ENCODE measurements at places on chromosomes 5 and 9. TPM values are rescaled to one million over a fixed set of nuclear protein-coding genes. Genes with fewer than 3 reads are reported as not detected.

- no peak for DNase-seq
These were observed 34.8 kb downstream of the DYNC2I2 start for GRCh38 chr9:128621730-128622455.

- DNase-seq, result no peak
These were observed 6.3 kb upstream of the ATG10 start for GRCh38 chr5:81965524-81965923.

DNA sequence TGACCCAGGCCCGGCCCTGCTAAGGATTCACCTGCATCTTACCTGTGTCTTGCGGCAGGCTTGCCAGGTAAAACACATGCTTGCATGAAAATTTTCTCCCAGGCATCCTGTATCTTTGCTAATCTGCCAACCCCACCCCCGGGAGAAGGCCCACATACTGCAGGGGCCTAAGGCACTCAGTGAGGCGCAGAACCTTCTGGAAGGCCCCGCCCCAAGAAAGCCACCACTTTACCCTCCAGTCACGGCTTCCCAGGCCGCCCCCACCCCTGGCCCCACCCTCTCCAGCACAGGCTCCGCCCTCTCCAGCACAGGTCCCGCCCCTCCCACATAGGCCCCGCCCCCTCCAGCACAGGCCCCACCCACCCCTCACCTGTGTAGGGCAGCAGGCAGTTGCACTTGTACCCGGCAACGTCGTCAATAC lies 29.8 kb upstream of the SEC16A start:
- DNase-seq, result no peak

DNA sequence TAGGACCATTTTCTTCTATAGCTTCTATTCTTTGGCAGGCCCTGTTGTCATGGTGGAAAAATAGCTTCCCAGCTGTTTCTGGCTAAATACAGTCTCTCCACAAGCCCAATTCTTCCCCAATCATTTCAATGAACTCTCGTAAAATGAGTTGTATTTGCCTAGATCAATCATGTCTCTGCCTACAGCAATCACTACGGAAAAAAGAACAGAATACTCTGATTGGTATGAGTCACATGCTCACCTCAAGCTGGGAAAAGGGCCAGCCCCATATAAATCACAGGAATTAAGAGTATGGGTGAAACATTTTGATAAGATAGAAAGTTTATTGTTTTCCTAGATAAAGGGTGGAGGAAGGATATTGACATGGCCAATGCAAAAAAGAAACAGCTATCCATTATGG lies 711.4 kb downstream of the EFNA5 start:
- DNase-seq, result no peak

TTC1 gene
- 23.2 TPM for polyA plus RNA-seq

GRCh38 chr9:137382444-137383080 lies 40.4 kb downstream of the EXD3 start:
- DNase-seq, result no peak

DNA sequence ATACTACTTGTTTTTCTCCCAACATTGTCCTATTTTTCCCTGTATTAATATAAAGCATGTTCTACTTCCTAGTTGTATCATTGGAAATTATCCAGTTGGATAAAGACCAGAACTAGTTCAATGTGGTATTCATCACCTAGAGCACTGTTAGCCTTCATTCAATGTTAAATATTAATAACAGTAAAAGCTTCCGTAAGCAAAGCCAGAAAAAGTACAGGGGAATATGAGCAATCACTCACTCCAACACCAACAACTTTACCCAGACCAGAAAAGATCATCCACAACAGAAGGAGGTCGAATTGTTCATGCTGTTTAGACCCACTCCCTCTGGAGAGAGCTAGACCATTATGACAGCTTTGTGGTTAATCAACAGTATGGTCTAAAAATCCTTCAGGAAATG lies 728.4 kb downstream of the MAT2B start:
- DNase-seq, result no peak

SERINC5 gene
- 11.0 TPM for polyA plus RNA-seq

GRCh38 chr9:130110166-130110565 lies 56.5 kb downstream of the GPR107 start:
- no peak for DNase-seq

DNA sequence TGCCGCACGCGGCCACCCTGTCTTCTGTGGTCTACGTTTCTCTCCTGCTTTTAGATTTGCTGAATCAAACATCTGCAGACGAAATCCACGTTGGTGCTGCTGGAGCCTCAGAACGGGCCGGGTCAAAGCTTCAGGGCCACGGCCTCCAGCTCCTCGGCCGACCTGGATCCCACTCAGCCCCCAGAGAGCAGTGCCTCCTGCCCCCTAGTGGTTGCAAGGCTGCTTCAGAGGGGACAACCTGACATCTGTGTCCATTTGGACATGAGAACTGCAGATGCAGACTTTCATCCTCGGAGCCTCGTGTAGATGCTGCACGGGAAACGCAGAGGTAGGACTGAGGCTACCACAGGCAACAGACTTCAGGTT lies 23.0 kb upstream of the SLC6A3 start:
- DNase-seq, result no peak

DNA sequence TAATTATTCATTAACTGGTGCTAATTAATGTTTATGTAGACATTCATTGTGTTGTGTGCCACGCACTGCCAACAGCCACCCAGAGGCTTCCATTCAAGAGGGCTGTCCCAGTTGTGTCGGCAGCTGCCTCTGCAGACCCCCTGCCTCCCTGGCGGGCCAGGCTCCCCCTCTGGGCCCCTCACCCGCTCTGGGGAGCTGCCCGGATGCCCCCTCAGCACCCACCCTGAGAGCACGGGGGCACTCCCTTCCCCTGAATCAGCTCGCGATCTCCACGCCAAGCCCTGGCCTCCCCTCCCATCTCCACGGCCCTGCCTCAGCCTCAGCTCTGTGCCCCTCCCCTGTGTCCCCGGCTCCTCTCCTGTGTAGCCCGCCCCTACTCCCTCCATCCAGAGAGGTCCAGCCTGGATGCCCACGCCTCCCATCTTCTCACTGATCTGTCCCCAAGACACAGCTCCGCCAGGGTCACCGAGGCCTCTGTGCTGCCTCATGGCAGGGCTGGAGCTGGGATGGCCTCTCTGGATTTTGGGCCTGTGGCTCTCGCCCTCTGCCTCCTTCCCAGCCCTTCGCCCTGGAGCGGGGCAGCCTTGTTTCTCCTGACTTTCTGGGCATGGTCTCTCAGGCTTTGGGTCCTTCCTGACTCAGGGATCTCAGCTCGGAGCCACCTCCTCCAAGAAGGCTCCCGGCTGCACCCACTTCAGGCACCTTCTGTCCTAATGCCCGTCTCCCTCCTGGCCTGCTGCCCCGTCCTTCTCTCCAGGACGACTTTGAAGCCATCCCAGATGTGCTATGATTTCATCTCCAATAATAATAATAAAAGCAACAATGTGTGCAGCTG lies 16.0 kb upstream of the SLC9A3 start:
- no peak for DNase-seq

DNA sequence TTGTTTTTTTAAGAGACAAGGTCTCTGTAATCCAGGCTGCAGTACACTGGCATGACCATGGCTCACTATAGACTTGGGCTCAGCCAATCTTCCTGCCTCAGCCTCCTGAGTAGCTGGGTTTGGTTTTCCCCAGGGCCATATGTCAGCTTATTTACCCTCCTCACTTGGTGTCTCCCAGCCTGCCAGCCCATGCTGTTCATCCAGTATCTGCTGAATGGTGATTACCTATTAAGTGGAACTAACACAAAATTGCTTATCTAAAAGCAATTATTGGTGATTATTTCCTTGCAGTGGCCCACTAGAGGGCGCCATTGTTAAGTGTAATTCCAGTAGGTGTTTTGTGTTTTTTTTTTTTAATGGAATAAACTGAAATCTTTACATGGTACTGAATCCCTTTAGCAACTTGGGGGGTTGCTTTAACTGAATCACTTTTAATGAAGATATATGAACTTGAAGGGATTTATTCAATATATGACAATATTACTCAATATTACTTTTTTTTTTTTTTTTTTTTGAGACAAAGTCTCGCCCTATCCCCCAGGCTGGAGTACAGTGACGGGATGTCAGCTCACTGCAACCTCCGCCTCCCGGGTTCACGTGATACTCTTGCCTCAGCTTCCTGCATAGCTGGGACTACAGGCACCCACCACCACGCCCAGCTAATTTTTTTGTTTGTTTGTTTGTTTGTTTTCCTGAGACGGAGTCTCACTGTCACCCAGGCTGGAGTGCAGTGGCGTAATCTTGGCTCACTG lies 13.8 kb downstream of the EXOSC2 start:
- DNase-seq, result no peak
